ENCODE measurements at places on chromosomes 16 and 17. TPM values are rescaled to one million over a fixed set of nuclear protein-coding genes. Genes with fewer than 3 reads are reported as not detected.
A peak's percentile ranks its signal among the peaks of the same experiment; 100 is the strongest.

DNA sequence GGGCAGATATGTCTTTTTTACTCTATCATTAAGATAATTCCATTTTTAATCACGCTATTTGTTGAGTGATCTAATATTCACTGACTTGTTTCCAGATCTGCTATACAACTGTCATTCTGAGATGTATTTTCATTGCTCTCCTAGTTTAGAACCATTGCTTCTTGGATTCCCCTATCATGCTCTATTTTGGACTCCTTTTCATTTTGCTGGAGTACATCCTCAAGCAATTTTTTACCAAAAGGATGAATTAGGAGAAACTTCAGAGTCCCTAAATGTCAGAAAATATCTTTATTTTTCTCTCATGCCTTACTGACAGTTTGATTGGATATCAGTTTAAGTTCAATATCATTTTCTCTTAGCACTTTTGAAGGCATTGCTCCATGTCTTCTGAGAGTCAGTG is 9.8 kb downstream of the MT4 start:
- no peak for ATAC-seq

GRCh38 chr16:55021595-55022475 is 91.2 kb downstream of the IRX5 start:
- no peak for ATAC-seq

COA3 gene
- 18.6 TPM for total RNA-seq

- ATAC-seq, result peak; percentile 78
Observed at GRCh38 chr17:82848022-82848592, 8.3 kb upstream of the ZNF750 start.

GRCh38 chr16:88030498-88030897 is 79.3 kb downstream of the BANP start:
- no peak for ATAC-seq

DNAAF1 gene
- total RNA-seq, result not detected

DNA sequence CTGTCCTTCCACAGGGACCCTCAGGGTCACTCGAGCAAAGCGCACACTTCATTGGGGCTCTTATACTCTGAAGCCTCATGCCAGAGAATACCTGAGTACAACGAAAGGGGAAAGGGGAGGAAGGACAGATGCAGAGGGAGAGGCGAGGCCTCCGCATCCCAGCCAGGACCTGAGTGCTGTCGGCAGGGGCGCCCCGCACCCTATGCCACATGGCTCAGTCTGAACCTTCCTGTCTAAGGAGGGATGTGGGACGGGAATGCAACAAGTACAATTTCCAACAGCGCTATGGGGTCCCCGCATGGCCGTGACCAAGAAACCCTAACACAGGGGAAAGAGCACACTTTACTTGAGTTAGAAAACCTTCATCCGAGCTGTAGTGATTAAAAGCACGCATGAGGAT is 39.8 kb upstream of the FAAP100 start:
- no peak for ATAC-seq

DNA sequence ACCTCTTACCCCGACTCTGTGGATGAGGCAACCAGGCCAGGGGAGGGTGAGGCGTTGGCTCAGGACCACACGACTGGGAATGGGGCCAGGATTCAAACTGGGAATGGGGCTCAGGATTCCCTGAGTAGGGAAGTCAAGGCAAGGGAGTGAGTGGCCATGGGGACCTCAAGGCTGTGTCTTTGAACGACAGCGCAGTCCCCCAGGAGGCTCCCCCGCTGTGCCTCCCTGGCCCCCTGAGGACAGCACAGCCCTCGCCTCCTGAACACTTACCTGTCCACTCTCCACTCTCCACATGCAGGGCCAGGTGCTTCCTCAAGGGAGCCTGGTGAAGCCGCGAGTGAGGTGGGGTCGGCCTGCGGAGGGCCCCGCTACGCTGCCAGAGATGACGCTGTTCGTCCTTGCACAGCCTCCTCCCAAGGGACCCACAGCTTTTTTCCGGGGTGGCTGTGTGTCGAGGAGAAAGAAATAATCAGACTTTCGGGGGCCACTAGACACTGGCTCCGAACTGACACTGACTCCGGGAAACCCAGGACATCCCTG is 6.9 kb downstream of the ZNF469 start:
- ATAC-seq, result no peak

GRCh38 chr16:84329843-84330684 is 35.4 kb downstream of the WFDC1 start:
- no peak for ATAC-seq

DNA sequence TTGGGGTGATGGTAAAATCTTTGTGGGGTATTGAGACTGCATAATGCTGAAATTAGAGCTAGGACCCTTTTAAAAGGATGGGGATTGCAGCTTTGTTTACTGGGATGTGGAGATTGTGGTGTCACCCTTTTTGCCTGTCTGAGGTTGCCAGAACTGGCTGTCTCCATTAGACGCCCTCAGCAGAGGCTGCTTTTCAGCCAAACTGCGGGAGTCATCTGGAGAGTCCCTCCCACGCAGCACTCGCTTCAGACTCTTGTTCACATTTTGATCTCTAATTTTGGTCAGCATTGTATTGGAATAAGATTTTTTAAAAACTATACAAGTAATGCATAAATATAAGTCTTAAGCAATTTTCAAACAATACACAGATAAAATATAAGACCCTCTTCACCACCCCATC is 27.9 kb upstream of the JPT2 start:
- ATAC-seq, result no peak

WNT3 gene
- total RNA-seq, result not detected

DNA sequence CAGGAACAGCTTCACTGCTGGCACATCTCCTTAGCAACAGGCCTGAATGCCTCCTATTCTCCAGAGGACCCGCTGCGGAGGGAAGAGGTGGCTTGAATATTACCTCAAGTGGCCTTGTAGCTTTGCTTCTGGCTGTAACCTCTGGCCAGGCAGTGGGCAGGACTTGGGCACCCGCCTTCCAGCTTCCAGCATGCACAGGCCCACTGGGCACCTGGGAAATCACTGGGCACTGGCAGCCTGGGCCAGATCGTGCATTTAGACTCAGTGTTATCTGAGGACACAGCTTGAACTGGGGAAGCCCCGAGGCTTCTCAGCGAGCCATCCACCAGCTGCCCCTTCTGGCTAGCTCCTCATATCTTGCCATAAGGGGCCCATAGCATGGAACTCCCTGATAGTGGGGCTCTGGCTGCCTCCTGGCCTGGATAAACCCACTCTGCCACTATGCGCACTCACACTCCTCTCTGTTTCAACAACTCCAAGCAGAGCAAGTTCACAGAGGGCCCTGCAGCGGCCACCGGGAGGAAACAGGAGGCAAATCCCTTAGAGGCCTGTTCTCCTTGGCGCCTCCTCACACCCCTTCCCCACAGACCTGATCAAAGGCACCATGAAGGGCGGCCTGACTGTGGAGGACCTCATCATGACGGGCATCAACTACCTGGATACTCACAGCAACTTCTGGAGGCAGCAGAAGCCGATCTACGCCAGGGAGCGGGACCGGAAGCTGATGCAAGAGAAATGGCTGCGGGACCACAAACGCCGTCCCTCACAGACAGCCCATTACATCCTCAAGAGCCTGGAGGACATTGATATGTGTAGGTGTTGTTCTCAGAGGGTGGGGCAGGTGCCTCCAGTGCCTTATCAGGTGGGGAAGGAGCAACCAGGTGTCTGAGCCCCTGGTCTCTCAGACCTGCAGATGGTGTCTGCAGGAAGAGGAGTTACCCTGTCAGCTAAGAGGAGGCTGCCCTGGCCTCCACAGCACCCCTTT is 7.8 kb downstream of the ODAD4 start:
- ATAC-seq, result no peak

ITGB3 gene
- total RNA-seq, result 0.11 TPM

DNA sequence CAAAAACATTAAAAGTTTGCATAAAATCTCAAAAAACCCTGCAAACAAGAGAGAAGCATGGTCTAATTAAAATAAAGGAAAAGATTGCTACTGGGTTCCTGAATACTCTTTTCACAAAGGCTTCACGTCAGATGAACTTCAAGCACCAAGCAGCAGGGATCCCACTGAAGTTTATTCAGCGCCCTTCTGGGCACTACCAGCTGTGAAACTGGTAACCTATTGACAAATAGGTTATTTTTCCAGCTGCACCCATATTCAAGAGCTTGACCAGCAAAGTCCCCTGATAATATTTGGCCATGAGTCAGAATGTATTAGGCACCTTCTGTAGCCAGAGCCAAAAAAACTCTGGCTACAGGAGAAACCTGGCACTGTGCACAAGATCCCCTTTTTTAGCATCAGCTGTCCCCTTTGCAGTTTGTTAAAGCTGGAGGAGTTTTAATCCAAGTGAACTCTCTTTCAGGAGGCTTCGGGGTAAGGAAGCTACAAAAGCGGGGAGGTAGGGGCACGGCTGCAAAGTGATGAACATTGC is 60.3 kb downstream of the GRIN2A start:
- no peak for ATAC-seq

DNA sequence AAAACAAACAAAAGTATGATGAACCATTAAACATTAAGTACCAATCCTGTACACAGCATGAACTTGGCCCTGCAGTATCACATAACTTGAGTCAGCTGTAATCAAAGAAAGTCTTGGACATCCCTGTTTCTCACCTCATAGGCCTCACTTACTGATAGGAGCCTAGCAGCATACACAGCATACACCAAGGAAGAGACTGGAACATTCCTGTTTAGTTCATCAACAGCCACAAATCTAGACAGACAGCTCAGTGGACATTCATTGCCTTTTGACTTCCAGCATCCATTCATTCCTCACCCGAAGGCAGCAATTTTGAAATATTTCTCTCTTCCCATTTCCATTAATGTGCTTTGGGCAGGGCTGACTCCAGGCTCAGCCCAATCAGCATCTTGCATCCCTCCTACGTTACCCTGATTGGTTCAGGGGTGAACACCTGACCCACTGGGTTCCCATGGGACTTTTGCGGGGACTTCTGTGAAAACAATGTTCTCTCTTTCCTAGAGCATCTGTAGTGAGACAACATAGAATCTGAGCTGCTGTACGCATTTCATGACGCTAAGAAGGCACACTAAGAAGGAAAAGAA is 336.7 kb upstream of the ZFHX3 start:
- ATAC-seq, result no peak

DNA sequence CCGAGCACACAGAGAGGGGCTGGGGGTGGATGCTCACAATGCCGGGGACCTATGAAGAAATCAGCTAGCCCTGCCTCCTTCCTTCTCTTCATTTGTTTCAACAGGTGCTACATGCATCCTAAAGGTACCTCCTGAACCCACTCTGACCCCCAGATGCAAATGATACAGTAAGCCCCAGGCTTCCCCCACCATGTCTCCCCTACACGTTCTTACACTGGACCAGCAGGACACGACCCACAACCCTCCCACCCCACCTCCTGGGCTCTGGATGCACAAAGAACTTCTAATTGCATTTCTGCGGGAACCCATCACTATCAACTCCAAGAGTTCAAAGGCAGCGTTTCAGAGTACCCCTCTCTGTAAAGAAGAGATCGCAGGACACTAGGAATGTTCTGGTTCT is 2.1 kb downstream of the XYLT1 start:
- no peak for ATAC-seq

DNA sequence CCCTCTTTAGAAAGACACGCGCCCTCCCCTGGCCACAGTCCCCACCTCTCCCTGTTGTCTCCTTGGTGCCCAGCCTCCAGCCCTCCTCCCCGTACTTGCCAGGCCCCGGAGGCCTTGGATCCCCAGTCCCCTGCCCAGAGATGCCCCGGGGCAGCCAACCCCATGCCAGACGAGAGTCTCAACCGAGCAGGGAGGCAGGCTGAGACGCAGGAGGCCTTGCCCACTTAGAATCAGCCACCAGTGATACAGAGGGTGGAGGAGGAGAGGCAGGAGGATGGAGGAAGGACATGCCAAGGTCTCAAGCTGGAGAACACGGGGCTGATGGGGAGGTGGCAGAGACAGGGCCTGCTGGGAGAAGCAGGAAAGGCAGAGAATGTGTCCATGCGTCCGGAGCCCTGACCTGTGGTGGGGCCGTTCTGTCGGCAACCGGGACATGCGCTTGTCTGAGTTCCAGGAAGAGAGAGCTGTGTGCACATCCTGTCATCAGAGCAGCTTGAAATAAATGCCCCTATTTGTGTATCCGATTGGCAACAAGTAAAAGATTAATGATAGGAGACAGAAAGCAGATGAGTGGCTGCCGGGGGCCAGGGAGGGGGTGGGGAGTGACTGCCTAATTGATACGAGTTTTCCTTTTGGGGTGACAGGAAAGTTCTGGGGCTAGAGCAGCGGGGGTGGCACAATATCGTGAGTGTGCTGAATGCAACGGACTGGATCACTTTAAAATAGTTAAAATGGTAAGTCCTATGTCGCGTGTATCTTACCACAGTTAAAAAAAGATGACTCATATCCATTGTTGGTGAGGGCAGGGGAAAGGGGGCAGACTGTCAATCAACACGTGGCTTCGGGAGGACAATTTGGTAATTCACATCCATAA is 44.7 kb upstream of the MEAK7 start:
- peak; percentile 60 for ATAC-seq

DNA sequence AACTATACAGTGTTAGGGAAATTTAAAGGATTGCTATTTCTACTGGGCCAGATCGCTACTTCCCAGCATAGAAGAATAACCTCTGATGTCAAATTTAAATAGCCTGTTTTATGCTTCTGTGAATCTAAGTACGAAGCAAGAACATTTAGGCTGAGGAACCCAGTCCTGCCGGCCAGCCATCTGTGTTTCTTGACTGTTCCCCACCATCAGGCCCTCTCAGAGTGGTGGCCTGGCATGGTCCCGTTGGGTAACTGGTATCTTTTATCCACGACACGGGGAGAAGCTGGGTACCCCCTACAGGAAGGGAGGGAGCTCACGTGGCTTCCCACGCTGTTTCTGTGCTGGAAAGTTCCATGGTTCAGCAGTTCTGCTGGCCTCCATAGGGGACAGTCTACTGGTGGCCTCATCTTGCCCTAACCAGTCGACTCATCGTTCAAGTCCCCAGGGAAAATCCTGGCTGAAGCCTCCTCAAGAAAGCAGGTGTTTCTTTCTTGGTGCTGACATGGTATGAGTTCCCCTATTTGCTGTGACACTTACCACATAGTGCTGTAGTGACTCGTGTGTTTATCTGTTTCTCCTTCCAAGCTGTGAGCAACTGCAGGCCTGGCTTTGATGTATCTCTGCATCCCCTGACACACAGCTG is 201.7 kb upstream of the NLRP1 start:
- ATAC-seq, result no peak

GRCh38 chr16:86740906-86741799 is 162.8 kb downstream of the FOXL1 start:
- no peak for ATAC-seq

TSPOAP1 gene
- 97.2 TPM for total RNA-seq

GRCh38 chr17:49292901-49293300 is 62.3 kb upstream of the PHOSPHO1 start:
- ATAC-seq, result peak; percentile 78

- ATAC-seq, result no peak
Observed at GRCh38 chr17:41284043-41284442, 8.5 kb downstream of the KRTAP9-7 start.

- no peak for ATAC-seq
Observed at GRCh38 chr17:30236766-30237165, 1.3 kb upstream of the SLC6A4 start.
